Activated T-cell treated with anti-CD3 and anti-CD28 coated beads for 4 hours (primary cell): ENCODE measurements at places on chromosomes 2 and 18.

DNA sequence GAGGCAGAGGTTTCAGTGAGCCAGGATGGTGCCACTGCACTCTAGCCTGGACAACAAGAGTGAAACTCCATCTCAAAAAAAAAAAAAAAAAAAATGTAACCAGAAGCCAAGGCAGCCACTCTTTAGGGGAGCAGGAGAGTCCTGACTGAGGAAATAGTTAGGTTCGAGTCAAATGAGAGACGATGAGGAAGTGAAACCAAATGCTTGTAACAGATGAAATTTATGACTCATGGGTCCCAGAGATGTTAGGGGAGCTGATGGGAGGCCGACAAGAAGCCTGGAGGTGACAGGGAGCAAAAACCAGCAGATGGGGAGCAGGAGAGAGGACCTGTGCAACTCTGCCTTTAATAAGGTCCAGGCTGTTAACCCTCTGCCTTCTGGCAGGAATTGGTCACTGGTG lies 756.1 kb upstream of the DDX18 start:
- no peak for DNase-seq

DNA sequence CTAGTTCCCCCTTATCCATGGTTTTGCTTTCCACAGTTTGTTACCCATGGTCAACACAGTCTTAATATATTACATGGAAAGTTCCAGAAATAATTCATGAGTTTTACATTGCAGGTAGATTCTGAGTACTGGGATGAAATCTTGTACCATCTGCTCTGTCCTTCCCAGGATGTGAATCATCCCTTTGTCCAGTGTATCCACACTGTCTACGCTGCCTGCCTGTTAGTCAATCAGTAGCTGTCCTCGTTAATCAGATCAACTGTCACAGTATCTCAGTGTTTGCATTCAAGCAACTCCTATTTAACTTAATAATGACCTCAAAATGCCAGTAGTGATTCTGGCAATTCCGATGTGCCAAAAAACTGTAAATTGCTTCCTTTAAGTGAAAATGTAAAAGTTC lies 76.3 kb downstream of the DYNC1I2 start:
- DNase-seq, result no peak

DNA sequence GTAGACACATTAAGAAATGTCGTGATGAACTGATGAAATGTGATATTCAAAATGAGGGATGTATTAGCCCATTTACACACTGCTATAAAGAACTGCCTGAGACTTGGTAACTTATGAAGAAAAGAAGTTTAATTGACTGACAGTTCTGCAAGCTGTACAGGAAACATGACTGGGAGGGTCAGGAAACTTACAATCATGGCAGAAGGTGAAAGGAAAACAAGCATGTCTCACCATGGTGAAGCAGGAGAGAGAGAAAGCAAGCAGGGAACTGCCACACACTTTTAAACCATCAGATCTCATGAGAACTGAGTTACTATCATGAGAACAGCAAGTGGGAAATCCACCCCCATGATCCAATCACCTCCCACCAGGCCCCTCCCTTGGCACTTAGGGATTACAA lies 1010.8 kb upstream of the CELF4 start:
- DNase-seq, result no peak

GRCh38 chr2:174012347-174013314 lies 47.5 kb upstream of the SP3 start:
- DNase-seq, result peak; percentile 25

DNA sequence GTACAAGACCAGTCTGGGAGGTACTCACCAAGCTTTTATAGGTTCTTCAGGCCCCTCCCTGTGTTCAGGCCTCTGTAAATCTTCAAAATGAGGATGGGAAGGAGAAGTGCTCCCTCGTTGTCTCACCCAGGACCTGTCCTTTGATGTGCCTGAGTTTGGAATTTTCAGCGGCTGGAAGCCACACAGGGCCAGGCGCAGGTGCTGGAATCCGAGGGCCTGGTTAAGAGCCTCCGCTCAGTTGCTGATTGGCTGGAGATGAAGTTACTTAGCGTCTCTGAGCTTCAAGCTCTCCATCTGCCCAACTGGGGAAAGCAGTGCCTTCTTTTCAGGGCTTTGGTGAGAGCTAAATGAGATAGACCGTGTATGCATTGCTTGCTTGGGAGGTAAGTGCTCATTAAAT lies 30.0 kb downstream of the HJURP start:
- DNase-seq, result no peak

DNA sequence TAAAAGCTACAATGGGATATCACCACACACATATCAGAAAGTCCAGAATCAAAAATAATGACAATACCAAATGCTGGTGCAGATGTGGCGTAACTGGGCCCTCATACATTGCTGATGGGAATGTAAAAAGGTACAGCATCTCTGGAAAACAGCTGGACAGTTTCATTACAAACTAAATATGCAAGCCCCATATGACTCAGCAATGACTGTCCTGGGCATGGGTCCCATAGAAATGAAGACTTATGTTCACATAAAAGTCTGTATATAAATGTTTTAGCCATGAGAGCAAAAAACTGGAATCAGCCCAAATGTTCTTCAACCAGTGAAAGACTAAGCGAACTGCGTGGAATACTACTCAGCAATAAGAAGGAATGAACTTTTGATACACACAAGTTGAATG lies 56.7 kb downstream of the ALPK2 start:
- no peak for DNase-seq
